ENCODE measurements at places on chromosomes 11 and 22.

- no peak for DNase-seq
These were observed 10.9 kb upstream of the CCND1 start for GRCh38 chr11:69630017-69630416.

- no peak for DNase-seq
These were observed 22.4 kb downstream of the RTCB start for GRCh38 chr22:32389685-32390084.

DNA sequence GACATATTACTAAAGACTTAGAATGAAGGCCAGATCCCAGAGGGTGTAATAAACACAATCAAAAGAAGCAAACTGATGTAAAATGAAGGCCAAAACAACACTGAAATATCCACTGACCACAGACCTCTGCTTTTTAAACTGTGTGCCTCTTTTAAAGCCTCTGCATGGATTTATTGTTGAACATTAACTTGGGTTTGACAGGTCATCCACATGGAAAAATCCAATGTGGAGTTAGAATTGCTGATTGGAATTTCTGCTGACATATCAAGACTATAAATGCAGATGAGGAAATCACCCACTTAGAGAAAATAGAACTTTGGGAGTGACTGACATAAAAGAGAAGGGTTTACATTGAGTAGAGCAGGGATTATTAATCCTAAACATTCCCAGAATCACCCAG lies 853.9 kb upstream of the RAG2 start:
- no peak for DNase-seq

GRCh38 chr11:77672264-77672663 lies 34.7 kb upstream of the CLNS1A start:
- no peak for DNase-seq

DNA sequence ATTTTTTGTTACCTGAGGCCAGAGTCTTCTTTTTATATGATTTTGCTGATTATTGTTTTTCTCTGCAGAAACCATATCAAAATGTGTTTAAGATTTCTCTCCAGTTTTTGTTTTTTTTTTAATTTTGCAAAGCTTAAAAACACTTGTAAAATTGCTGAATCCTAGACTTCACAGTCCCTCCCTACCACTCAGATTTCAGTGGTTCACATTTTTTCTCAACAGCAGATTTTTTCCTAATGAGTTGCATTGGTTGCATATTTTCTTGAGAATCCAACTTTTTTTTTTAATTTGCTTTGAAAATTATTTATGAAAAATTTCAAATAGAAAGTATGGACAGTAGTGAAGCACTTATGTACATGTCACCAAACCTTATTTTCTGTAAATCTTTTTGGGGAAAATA lies 5.8 kb downstream of the ARL14EP start:
- no peak for DNase-seq

DNA sequence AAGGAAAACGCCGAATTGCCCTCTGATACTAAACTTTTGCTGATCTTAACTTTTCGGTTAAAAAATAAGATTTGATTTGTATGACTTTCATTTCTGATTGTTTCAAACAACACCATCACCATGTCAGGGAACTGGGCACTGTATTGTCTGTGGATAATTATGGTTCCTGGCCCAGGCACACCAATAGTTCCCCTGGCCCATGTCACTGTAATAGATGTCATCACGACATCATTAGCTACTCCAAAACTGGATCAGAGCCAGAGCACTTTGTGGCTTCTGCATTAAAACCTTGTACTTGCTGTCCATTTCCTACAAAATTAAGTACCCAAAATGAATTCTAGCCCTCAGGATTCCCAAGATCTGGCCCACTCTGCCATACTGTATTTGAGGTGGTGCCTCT lies 119.5 kb upstream of the NARS2 start:
- no peak for DNase-seq

DNA sequence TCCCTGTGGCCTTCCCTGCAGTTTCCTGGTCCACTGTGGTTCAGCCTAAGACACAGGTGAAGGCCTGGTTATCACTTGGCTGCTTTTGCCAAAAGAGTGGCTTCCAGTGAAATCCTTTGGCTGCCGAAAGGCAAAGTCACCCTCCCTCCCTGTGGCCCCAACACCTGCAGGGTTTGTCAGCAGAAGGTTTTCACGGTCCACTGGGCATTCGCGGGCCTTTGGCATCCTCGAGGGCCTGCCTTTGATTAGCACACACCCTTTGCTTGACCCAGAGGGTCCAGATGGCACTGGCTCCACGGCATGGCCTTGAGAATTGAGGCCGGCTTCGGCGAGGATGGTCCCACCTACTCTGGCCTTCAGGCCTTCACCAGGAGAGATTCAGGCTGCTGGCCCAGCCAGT lies 35.3 kb downstream of the RTN4R start:
- DNase-seq = no peak

DNA sequence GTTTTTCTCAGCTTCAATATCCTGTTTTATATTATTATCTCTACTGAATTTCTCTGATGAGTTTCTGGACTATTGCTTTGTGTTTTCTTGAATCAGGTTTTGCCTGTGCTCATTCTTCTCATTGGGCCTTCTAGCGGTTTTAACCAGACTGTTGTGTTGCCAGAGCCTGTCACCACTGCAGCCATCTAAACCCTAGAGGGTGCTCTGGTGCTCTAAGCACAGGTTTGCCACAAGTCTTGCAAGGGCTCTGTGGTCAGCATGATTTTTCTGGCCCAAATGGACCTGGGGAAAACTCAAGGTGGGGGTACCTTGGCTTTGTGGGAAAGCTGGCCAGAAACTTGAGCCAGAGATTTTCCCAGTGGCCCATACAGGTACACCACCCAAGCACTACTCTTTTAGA lies 52.4 kb upstream of the TYR start:
- DNase-seq = no peak

DNA sequence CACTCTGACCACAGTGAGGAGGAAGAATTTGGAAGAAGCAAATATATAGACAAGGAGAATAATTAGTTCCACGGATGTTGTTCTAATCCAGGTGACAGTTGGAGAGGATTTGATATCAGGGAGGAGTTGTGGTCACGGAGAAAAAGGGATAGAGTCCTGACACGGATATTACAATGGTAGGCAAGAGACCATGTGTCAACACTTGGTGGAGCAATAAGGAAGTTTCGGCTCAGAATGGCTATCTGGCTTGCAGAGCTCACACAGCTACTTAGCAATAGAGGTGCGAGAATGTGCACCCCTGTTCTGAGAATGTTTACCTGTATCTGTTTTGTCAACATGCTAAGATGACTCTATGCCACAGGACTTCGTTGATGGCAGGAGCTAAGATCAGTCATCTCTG lies 10.4 kb upstream of the OR9Q2 start:
- no peak for DNase-seq

GRCh38 chr11:16311831-16312230 lies 44.5 kb downstream of the SOX6 start:
- no peak for DNase-seq

- DNase-seq = no peak
These were observed 6.8 kb downstream of the SLN start for GRCh38 chr11:107705027-107705426.

DNA sequence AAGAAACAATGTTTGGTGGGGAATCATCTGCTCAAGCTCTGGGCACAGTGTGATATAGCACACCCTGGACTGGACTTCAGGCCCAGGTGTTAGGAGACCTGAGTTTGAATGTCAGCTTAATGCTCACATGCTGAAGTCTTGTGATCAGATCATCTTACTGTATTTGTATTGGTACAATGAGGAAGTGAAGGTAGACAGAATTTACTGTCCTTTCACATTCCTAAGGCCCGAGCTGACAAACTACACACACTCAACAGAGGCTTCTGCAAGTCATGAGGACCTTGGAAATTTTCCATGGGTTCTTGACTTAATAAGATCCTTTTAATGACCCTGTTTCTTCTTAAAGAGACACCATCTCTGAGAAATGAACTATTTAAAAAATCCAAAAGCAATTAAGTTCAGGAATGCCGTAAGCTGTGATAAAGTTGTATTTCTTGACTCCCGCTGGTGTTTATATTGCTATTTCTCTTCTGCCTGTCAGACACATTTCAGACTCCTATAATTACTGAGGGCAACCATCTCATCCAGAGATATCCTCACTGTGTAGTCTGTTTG lies 802.0 kb downstream of the DLG2 start:
- DNase-seq = no peak

DNA sequence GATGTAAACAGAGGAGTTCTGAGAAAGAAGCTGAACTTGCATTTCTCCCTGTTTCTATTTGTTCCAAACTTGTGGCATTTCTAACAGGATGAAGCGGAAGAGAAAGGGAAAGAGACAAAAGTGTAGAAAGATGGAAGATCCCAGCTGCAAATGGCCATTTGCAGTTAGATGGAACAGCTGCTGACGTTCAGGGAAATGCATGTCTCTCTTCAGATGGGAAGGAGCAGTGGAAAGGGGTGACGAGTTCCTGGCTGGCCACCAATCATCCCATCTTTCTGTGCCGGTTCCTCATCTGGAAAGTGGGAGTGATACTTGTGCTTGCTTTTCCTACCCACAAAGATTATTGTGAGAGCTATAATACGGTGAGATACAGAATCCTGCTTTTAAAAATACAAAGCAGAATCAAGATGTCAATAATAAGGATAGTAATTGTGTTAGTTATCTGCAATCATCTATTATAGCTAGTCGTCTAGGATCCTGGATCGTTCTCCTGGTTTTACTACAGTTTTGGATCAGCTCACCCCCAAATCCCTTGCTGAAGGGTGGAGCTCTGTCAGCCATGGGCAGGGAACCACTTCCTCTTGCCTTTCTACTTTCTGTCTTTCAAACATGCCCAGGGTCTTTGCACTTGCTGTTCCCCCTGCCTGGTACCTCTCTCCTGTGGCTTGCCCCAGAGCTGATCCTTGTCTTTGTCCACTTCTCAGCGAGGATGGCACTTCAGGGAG lies 1.2 kb upstream of the TIMP3 start:
- no peak for DNase-seq

DNA sequence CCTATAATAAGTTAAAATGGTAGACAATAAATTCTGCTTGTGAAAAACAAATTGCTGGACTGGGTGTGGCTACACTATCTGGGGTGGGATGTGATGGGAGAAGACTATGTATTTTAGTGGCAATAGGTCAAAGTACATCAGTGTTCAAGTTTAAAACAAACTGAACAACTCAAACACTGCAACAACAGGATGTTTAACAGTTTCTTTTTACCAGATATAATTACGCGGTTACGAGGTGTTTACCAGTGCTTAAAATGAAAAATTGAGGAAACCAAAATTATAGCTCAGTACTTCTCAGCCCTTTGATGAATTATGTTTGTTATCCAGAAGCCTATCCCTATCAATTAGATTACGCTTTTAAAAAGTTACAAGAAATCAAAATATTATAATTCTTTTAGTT lies 3.2 kb downstream of the PRDM10 start:
- no peak for DNase-seq

DNA sequence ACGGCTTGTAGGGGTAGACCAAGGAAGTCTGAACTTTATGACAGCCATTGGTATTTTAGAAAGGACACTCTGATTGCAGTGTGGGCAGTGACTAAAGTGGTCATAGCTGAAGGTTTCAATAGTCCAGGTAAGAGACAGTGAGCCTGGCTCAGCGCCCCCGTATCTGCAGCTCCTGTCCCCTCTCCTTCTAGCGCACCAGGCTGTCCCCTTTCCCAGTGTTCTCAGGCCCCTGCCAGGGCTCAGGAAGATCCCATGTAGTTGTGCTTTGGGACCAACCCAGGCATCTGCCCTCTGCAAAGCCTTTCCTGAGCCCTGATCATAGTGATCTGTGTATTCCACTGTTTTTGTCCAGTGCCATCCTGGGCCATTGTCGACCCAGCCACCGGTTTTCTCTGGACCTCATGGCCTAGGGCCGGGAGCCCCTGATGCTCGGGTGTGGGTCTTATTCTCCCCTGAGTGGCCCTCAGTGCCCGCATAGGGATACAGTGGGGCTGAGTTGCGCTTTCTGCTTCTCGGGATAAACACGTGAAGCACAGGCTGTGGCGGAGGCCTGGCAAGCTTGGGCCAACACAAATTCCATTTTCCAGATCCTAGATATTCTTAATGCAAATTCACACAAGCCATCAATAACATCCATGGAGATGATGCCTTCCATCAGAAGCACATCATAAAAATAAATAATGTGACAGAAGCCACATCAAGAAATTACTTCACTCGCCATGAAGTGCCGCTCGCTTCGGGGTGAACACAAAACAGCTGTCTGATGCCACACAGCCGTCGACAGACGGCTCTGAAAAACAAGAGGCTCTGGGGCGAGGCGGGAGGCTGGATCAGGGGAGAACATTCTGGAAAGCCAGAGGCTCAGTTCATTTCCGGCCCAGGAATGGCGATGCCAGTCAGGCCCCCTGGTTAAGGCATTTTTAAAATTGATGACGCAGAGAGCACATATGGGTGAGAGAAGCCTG lies 805.0 kb downstream of the TBC1D22A start:
- DNase-seq = no peak

DNA sequence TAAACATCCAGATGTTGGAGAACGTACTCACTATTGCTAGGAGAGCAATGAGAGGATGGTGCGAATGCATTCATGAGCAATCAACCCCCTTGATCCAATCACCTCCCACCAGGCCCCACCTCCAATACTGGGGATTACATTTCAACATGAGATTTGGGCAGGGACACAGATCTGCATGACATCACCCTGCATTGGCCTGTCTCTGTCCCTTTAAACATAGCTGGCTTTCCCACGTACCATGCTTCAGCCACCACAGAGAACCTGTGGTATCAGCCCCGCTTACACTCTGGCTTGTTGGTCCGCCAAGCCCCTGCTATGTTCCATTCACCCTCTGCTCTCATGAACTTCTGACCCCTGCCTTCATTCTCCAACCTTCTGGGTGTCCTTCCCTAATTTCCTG lies 157.5 kb upstream of the E2F8 start:
- no peak for DNase-seq

GRCh38 chr11:13225038-13226001 lies 52.3 kb upstream of the BMAL1 start:
- no peak for DNase-seq

- no peak for DNase-seq
These were observed 1093.3 kb downstream of the BRD1 start for GRCh38 chr22:48734359-48734758.

- no peak for DNase-seq
These were observed 259.7 kb downstream of the INSC start for GRCh38 chr11:15374418-15374817.

GRCh38 chr11:1546536-1547466 lies 25.3 kb downstream of the DUSP8 start:
- DNase-seq = peak; percentile 82

- no peak for DNase-seq
These were observed 35.7 kb upstream of the USP47 start for GRCh38 chr11:11806074-11806473.

GRCh38 chr11:72816404-72816990 lies 2.3 kb downstream of the ATG16L2 start:
- DNase-seq = peak; percentile 46

DNA sequence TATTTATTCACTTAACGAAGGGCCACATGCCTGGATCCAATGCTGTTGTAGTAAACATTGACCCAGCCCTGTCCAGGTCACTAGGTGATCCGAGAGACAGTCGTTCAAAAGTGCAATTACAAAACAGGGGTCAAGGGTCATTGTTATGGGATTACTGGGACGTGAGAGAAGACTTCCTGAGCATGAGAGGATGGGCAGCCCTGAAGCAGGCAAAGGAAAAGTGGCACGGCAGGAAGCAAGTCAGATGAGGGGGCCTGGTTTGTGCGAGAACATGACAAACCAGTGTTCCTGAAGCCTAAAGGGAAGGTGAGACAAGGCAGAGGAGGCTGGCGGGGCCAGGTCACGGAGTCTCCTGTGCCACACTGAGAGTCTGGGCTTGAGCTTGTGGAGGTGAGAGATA lies 15.8 kb upstream of the MMP20 start:
- no peak for DNase-seq

GRCh38 chr22:29306175-29306834 lies at the start of gene GAS2L1:
TSS of gene GAS2L1 (plus strand) at chr22:29306650. CDS start at chr22:29308106, 1,456 bp downstream.
- peak; percentile 87 for DNase-seq

GRCh38 chr11:26556582-26556981 lies 15.5 kb downstream of the MUC15 start:
- no peak for DNase-seq

Data from ecto neural progenitor cell (in vitro differentiated cells).